ENCODE measurements at places on chromosomes 7 and 10.

DNA sequence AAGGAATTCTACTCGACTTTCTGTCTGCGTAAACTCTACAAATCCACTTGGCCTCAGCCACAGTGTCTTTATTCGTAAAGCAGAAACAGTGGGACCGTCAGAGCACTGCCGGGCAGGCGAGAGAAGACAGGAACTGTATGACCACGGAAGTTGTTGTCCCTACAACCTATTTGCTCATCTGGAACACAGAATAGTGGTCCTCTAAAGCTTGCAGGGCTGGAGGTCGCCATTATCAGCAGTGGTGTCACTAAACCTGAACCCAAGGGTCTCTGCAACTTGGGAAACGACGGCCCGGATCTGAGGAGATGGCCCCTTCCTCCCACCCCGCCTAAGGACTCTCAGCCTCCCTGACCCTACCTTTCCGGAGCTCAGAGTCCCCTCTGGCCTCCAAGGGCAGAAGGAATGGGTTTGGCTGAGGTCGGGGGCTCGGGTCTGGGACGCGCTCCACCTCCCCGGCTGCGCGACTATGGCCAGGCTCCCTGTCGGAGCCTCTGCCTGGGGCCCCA lies 442 bp downstream of the STYXL1 start:
- DNase-seq, result no peak

DNA sequence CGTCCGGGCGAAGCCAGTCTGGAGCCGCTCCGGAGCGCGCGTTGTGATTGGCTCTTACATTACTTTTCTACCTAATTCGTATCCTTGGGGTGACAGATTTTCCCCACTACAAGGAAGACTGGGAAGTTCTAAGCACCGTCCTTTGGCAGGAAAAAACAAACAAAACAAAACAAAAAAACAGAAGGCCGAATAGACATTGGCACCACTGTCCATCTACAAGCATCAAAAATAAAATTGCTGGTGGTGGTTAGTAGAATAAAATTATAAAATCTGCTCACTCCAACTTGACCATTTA lies 651 bp upstream of the SKAP2 start:
- DNase-seq, result no peak

DNA sequence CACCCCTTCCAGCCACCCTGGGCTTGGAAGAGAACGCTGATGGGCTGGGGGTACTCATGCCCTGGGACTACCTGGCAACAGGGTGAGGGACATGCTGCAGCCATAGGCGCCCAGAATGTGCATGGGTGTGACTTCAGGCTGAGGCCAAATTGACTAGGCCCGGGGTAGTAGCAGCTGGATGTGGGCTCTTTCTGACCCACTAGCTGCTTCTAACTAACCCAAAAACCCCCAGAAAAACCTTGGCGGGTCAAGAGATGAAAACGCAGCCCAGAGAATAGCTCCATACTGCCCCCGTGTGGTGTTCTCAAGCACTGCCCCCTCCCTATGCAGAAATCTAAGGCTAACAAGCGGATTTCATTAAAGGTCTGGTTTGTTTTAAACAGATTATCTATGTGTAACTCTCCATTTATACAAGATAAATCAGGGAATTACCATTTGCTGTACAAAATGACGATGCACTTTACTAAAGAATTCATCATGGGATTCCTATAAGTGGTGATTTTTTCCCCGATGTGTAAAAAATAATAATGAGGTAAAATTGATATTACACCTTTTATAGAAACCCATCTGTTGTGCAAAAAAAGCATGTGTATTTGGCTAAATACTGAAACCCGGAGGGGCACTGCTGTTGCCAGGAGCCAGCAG lies 4.2 kb downstream of the SMARCD3 start:
- DNase-seq, result no peak

DNA sequence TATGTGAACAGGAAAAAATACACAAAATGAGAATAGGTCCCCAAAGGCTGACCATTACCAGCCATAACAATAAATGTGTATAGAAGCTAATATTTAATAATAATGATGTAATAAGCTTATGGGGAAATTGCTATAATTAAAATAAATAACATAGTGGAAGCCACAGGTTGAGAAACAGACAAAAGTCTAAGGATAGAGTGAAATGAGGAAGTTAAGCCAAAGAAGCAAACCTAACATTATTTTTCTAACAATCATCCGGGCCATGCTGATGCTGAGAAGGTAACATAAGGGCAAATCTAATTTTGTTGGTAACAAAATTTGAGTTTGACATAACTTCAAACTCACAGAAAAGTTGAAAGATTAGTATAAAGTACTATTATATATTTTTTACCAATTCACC lies 115.9 kb downstream of the MICU1 start:
- DNase-seq, result no peak

DNA sequence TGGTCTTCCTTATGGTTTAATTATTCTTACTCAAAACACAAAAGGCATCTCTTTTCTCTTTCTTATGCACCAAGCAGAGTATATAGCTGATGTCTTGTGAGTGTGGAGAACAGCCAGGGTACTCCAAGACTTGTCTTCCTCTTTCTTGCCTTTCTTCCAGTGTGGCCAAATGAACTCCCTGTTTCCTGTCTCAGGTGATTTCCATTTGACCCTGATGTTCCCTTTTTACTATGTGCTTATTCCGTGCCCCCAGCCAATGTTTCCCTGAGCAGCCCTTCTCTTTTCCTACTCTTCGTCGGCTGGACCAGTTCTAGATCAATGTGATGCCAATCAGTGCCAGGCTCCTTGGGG lies 12.6 kb downstream of the OR9A4 start:
- DNase-seq, result no peak

DNA sequence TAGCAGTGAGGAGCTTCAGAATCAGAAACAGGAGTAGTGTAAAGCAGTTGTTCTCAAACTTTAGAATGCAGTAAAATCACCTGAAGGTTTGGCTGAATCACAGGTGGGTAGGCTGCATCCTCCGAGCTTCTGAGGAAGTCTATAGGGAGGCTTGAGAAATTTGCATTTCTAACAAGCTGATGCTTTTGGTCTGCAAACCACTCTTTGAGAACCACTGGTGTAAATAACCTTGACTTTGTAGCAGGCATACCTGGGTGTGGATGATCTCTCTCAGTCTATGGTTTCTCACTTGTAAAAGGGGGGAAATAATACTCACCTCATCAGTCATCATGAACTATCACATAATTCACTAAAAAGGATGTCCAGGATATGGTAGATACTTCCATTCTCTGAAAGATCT lies 118.1 kb downstream of the SRI start:
- no peak for DNase-seq

GRCh38 chr7:149171892-149172533 lies 23.3 kb upstream of the ZNF282 start:
- no peak for DNase-seq

GRCh38 chr7:26087321-26088091 lies 64.5 kb upstream of the NFE2L3 start:
- DNase-seq, result no peak

DNA sequence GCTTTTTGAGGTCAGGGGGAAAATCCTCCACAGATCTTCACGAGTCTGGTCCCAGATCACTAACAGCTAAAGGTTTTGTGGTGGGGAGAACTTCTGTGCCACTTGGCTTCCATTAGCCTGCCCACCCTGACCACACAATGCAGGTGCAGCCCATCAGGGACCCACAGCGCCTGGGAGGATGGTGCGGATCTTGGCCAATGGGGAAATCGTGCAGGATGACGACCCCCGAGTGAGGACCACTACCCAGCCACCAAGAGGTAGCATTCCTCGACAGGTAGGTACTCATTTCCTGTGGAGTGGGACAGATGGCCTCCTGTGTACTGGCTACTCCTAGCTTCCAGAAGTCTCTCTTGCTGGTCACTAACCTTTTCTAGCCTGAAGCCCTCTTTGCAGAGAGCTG lies 1.5 kb downstream of the FAM241B start:
- no peak for DNase-seq

GRCh38 chr10:75910032-75910431 lies 478.6 kb downstream of the LRMDA start:
- no peak for DNase-seq

DNA sequence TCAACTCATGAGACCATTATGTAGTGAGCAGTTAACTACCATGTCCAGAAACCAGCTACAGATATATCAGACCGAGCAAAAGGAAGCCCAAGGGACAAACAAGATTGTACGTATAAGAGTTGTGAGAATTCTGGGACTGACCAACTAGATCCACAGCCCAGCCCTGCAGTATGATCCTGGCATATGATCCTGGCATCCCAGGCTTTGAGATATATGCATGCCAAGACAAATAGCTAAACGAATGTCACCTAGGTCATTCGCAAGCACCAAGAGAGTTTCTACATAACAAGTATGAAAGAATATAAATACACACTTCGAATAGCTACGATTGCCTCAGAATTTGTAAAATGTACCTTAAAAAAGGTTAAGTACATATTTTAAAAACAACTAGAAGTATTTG lies 56.4 kb upstream of the PMPCB start:
- no peak for DNase-seq

- DNase-seq, result no peak
Observed at GRCh38 chr10:14123139-14123538, 207.6 kb downstream of the FRMD4A start.

- no peak for DNase-seq
Observed at GRCh38 chr10:35889971-35890675, 248.0 kb upstream of the FZD8 start.

DNA sequence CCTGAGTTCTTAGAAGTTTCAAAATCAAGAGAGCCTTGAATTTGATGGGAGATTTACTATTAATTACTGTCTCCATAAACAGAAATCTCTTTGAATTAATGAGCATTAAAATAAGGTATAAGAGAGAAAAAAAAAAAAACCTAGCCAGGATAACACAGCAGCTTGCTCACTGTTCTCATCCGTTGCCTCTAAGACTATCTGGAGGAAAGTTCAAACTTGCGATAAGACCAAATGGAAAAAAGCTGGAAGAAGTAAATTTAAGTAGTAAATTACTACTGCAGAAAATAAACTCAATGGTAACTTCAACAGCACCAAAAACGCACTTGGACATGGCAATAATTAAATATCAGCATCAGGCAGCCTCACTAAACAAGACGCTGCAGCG lies 36.7 kb downstream of the GNA12 start:
- no peak for DNase-seq

GRCh38 chr7:36966636-36967035 lies 242.3 kb upstream of the AOAH start:
- DNase-seq, result no peak

- no peak for DNase-seq
Observed at GRCh38 chr7:27960415-27960814, 220.2 kb downstream of the JAZF1 start.

- no peak for DNase-seq
Observed at GRCh38 chr7:114843102-114843501, 78.8 kb upstream of the MDFIC start.

DNA sequence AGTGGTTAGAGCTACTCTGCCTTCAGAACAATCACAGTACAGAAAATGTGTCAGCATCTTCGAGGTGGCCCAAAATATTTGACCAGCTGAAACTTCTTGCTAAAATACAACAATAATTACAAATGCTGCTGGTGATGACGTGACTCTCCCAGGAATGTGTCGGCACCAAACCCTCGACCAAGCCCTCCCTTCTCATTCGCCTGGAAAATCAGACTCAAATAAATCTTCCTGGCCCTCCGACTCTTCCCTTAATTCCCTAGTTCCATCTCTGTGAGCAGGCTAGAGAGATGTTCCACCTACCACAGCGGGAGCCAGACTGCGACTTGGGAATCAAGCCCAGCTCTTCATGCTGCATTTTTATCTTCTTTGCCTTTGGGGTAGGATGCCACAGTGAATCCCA lies 4.1 kb downstream of the PRSS2 start:
- DNase-seq, result no peak

DNA sequence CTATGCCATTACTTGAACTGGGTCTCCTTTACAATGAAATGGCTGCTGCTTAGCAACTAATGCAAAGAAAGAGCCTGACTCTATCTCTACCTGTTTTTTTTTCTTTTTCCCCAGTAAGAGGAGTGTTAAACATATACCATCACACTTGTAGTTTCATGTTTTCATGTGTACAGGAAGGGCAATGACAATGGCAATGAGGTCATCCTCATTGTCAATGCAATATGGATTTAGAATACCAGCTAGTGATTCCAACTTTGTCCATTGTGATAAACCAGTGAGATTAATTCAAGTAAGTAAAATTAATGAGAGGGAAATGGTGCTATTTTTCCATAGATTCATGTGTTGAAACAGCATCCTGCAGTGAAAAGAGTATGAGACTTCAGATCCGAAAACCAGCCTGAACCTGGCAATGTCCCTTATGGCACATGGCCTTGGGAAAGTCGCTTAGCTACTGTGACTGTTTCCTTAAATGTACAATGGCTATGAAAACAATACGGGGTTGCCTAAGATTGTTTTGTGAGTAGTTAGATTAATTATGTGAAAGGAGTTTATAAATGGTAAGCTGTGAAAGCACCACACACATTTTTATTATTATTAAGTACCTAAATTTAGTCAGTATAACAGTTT lies 11.2 kb downstream of the DGKI start:
- no peak for DNase-seq

DNA sequence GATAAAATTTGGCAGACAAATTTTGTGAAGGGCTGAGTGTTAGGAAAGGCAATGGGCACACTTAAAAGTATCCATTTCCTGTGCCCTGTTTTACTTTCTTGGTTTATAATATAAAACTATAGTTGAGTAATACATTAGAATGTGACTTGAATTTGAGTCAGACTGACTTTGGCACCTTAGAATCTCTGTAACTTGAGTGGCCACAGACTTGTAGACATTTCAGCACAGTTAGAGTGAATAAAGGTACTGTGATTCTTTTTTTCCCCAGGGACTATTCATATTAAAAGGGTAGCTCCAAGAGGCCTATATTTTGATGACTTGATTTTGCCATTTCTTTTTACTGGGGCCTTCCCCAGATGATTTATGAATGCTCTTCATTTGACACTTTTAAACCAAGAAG lies 22.4 kb downstream of the GBF1 start:
- DNase-seq, result no peak

DNA sequence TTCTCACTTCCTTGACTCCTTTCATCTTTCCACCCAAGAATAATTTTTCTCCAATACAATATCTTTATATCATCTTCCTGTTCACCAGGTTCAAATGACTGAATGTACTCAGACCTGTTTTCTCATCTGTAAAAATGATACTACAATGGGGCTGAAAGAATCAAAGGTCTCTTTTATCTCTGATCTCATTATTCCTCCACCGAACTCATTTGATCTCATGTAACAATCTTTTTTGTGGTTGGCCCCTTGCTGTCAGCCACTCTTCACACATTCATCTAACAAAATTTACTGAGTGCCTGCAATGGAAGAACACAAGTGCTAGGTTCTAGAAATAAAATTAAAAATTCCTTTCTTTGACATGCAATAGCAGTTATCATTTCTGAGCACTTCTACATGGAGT lies 65.0 kb downstream of the GRM8 start:
- no peak for DNase-seq

GRCh38 chr10:100041306-100042002 lies 31.7 kb upstream of the DNMBP start:
- DNase-seq, result no peak

- no peak for DNase-seq
Observed at GRCh38 chr7:92150450-92151017, 16.3 kb upstream of the CYP51A1 start.

GRCh38 chr10:45819552-45819951 lies 27.7 kb downstream of the AGAP4 start:
- no peak for DNase-seq
